ENCODE measurements at places on chromosomes 7 and 10.
A peak's percentile ranks its signal among the peaks of the same experiment; 100 is the strongest.

DNA sequence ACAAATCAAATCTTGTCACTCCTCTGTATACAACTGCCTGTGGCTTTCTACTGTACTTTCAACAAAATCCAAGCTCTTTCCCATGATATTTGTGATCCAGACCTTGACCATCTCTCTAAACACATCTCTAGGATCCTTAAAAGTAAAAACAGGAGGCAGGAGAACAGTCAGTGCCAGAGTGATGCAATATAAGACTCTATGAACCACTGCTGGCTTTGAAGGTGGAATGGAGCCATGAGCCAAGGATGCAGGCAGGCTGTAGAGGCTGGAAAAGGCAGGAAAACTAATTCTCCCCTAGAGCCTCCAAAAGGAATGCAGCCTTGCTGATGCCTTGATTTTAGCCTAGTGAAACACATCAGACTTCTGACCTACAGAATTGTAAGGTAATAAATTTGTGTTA, 45.5 kb upstream of the LRRN3 start:
- no peak for DNase-seq

DNA sequence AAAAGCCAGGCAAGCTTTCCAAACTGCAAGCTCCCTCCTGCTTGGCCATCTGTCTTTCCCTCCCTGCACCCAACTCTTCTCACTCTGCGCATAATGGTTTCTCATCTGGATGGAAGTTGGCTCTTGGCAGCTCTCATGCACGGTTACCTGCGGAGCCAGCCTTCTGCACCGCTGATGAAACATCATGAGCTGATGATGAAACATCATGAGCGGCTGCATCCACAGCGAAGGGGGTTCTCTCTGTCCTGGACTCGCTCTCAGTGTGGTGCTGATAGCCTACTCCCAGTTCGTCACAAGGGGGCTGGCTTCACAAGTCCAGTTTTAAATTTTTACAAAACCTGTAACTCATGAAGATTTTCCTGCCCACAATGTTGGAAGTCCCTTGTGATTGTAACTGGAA, 457.5 kb downstream of the ACTR3B start:
- no peak for DNase-seq

DNA sequence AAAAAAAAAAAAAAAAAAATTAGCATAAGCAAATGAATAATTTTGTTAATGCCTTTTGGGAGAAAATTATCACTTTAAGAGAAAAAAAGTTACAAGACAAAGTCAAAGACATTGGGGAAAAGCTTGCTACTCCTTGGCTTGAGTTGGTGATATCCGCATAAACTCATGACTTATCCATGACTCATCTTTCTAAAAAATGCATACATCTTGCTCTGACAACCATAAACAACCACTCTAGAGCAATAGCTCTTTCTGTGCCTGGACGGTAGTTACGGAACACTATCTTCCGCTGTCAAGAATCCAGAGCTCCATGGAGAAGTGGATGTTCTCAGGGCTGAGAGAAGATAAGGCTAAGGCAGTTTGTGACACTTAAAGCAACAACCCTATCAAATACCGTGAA, 281.1 kb upstream of the PFKP start:
- DNase-seq, result no peak

GRCh38 chr10:101379663-101380352, 25.8 kb downstream of the BTRC start:
- DNase-seq, result no peak

DNA sequence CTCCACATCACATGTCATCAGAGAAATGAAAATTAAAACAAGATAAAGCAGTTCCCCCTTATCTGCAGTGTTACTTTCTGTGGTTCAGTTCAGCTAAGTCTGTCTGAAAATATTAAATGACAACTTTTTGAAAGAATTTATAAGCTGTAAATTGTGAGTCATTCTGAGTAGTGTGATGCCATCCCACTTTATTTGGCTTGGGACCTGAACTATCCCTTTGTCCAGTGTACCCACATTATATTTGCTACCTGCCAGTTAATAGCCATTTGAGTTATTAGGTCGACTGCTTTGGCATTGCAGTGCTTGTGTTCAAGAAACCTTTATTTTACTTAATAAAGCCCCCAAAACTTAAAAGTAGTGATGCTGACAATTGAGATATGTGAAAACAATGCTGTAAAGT, 804.2 kb downstream of the ANKRD7 start:
- no peak for DNase-seq

DNA sequence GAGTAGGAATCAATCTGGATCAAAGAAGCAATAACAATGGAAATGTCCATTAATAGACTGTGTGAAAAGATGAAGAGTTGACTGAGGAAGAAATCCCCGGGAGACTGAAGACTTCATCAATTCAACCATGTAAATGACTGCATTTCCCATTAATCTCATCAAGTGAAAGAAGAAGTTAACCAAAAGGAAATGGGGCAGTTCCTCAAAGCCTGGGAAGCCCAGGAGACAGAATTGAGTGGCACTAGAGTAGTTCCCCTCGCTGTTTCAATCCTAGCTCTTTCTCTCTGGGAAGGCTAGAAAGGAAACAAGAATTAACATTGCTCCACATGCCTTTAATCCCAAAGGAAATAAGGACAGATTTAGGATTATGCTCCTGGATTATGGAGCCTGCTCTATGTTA, 4.8 kb upstream of the OR6V1 start:
- DNase-seq, result peak; percentile 73

GRCh38 chr10:87608756-87609155, 50.9 kb upstream of the PAPSS2 start:
- DNase-seq, result no peak

- DNase-seq, result no peak
Measured at GRCh38 chr7:90825779-90826178, 229.7 kb downstream of the CDK14 start.

DNA sequence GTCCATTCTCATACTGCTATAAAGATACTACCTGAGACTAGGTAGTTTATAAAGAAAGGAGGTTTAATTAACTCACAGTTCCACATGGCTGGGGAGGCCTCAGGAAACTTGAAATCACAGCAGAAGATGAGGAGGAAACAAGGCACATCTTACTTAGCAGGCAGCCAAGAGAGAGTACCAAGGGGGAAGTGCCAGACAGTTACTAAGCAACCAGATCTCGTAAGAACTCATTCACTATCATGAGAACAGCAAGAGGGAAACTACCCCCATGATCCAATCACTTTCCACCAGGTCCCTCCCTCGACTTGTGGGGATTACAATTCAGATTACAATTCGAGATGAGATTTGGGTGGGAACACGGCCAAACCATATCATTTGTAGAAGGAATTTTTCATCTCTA, 36.3 kb downstream of the NHLRC2 start:
- DNase-seq, result no peak

DNA sequence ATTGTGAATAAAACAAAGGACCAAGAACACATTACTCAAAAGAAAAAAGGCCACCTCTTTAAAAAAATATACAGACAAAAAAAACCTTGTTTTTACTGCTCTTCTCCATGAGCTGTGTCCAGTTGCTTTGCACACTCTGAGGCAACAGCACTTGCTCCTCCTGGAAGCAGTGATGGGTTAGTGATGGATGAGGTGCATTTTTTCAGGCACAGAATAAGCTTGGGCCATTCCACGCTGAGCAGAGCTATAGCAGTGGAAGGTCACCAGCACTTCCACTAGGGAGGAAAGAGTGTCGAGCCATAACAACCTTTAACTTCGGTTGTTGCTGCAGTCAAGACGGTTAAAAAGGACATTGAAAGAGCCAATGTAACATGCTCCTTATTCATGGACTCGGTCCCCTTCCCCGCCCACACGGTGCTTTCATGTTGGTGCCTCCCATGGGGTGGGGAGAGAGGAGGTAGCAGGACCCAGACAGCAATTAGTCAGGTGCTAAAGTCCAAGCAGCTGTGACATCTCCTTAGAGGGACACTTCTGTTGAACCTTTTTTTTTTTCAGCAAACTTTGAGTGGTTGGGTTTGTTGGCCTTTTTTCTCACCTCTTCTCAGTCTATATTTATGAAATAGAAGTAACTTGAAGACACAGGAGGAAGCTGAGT, 136.5 kb upstream of the ADARB2 start:
- no peak for DNase-seq

- DNase-seq, result peak; percentile 74
Measured at GRCh38 chr10:46228563-46229071, 58.2 kb upstream of the ANTXRL start.

DNA sequence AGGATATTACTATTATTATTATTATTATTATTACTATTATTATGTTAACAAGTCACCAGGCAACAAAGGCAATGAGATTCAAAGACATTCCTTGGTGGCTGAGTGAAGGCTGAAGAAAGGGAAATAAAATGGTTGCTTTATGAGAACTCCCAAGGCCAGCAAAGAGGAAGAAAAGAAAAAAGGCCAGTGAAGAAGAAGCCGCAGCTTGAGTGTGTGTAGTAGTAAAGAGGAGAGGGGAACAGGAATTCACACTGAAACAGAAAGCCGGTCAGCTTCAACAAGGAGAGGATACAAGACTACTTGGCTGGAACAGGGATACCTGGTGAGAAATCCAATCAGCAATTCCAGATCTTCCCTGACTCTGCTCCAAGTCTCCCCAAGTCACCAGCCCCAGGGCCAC, 42.4 kb downstream of the PLXNA4 start:
- no peak for DNase-seq

- no peak for DNase-seq
Measured at GRCh38 chr7:18952846-18953245, 164.6 kb downstream of the TWIST1 start.

Measured in NCI-H82 (cell line).